ENCODE measurements at places on chromosomes 13 and 19.
A peak's percentile ranks its signal among the peaks of the same experiment; 100 is the strongest.

DNA sequence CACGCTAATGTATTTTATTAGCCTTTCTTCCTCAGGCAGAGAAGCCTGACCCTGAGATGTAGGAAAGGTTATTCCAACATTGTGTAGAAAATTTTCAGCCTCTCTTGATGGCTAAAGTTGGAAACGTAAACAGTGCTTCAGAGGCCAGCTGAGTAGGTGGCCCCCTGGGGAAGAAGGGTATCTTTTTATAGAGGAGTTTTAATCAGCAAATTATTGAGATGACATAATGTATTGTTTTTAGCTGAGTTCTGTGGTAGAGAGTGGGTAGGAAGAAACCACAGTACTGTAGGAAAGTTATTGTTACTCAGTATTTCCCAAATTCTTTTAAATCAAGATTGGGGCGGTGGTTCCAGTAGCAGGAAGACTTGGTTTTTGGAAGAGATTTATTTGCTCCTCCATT, 268.8 kb downstream of the DLEU7 start:
- no peak for DNase-seq

DNA sequence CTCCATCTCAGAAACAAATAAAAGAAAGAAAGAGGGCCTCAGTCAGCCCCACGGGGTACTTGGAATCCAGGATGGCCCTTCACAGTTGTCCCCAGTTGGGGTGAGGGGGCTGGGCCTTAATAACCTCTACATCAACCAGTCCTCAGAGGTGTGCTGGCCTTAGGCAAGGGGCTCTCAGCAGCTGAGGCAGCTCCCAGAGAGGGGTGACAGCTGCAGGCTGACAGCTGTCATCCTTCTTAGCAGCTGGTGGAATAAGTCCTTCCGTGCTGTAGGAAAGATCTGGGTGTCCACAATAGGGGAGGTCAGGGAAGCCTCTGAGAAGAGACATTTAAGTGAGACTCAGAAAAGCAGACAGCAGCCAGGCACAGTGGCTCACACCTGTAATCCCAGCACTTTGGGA, 7.4 kb downstream of the BCAM start:
- DNase-seq: no peak

- no peak for DNase-seq
Observed at GRCh38 chr13:28624707-28625432, 34.1 kb upstream of the POMP start.

DNA sequence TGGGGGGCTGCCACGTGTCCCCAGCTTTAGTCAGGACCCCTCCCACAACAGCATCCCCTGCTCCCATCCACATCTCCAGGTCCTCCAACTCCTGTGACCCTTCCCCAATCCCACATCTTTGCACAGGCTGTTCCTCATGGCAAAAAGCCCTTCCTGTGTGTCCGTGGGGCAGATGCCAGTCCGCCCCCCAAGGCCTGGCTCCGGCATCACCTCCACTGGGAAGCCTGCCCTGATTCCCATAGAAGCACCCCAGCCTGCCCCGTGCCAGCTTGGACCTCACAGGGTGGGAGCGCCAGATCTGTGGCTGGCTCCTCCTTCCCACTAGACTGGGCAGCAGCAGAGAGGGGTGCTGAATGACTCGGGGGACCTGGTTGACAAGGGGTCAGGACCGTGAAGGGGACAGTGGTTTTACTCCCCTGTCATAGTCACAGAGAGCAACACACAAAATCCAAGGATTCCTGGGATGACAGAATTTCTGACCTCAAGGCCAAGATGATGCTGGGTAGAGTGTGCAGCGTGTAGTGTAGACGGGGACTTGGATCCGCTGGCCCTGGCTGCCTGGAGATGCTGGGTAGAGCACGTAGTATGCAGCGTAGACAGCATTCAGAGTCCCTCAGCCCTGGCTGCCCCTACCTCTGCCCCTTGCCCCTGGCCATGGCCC, 13.3 kb downstream of the KLF2 start:
- no peak for DNase-seq

DNA sequence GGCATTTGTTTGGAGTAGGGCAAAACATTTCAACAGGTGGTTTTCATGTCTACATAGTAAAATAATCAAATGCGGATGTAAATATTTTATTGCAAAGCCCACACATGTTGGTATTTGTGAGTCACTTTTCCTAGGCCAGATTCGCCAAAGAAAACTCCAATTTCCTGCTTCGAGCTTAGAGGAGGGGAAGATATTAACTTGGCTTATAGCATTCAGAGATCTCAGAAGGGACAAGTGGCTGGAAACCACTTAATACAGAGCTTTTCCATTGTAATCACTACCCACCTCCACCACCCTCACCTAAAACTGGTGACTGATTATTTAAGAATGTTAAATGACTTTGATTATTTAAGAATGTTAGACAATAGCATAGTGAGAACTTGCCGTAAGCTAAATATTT, 530.6 kb upstream of the SPRY2 start:
- no peak for DNase-seq

- DNase-seq: no peak
Observed at GRCh38 chr13:104485571-104485970, 1419.4 kb upstream of the SLC10A2 start.

GRCh38 chr19:46303691-46304397, 7.0 kb downstream of the HIF3A start:
- DNase-seq: no peak

DNA sequence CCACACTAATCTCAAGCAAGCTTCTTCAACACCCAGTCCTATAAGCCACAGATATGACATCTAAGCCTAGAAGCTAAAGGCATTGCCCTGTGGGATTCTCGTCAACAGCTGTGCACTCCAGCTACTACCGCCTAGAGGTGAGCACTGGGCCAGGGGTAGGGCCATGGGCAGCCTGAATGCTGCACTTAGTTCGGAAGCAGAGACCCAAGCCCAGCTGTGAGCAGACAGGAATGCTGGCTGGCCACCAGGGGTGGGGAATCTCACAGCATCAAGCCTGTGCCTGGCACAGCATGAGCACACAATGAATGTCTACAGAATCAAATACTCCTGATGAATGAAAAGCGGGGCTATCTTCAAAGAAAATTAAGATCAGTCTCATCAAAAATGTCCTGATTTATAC, 167.5 kb upstream of the UBL3 start:
- no peak for DNase-seq

DNA sequence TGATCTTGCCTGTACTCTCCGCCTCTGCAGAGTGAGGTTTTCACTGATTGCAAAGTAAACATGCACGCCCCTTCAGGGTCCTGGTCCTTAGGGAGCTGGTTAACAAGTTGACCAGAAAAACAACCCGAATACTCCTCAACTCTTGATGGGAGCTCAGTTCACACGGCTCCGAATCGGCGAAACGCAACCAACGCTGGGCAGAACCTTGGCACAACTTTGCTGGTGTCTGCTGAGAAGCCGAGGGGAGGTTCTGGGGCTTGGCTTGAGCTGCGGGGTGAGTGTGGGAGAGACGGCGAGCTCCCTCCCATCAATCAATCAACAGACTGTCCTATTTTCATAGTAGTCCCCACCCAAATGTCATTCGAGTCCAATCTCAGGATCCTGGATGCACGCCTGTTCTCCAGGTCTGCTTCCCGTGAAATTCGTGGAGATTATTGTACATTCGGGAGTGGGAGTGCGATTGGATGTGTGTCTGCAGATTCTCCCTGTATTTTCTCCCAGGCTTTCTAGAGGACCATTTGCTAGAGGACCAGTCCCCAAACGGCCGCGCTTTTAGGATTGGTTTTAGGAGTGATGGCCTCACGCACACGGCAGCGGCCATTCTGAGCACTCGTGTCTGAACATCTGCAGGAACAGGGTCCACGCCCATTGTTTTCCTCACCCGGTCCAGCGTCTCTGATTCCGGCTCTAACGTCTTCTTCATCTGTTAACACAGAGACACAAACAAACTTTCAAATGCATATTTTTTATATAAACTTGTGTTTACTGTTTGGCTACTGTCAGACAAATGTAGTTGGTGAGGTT, 51.6 kb upstream of the F7 start:
- no peak for DNase-seq

DNA sequence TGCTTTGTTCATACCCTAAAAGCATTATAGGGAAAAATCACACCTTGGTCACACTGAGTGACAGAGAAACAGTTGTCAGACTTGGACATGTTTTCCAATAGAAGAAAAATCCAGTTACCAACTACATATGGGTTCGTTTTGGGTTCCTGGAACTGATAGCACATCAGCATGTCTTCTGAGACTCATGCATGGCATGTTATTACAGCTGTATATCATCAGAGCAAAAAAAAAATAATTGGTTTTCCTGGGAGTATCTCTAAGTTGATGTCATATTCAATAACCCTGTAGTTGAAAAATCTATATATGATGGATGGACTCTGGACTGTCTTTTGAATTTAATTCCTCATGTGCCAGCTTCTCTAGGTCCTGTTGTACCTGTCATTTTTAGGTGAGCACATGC, 211.6 kb downstream of the DNAJC15 start:
- no peak for DNase-seq

- no peak for DNase-seq
Observed at GRCh38 chr19:45255611-45256157, 4.6 kb downstream of the MARK4 start.

DNA sequence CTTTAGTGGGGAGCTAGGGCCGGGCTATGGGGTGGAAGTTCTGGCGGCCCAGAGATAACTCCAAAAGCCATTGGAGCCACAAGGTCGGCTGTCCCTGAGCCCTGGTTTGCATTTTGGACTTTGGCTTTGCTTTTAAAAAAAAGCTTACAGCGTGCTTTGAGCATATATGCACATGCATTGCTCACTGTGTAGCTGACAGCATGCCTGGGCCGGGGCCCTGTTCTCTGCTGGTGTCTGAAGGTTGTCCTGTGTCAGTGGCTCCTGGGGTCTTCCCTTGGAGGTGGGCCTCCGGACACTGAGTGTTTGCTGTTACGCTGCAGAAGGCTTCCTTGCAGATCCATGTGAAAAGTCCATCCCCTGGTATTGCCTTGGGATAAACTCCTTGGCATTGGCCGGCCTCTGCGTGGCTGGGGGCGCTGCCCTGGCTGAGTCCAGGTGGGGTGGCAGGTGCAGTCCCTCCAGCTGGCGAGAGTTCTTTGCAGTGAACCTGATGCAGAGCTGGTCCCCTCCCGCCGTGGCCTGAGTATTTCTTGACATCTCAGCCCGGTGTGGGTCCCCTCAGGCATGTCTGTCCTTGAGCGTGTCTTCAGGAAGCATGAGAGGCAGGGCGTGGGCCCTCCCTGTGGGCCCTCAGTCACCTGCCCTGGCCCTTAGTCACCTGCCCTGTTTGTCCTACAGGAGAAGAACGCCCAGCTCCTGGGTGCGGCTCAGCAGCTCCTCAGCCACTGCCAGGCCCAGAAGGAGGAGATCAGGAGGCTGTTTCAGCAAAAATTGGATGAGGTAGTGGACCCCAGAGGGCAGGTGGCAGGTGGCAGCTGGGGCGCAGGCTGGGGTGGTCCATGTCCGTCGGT, 23.0 kb downstream of the PLEKHJ1 start:
- no peak for DNase-seq

DNA sequence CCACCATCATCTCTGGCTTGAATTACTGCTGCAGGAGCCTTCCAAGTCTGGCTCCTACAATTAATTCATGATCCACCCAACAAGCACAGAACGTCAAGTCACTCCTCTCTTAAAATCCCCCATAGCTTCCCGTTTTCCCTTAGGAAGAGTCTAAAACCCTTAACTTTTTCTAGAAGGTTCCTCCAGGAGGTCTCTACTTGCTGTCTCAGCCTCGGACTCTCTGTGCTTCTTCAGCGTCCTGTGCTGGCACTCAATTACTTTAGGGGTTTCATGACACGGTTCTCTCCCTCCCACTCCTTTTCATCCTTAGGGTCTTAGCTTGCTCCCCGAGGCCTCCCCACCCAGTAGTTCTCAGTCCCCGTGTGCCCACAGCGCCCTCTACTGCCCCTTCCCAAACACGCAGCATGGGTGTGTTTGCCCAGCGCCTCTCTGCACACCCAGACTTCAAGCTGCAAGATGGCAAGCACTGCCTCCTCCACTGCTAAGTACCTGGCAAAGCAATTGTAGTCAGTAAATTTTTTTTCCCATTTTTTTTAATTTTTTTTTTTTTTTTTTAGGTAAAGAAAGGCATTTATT, 25.8 kb upstream of the MAP3K10 start:
- DNase-seq: peak; percentile 68

GRCh38 chr19:2607712-2608601, 94.5 kb downstream of the GNG7 start:
- DNase-seq: peak; percentile 92

DNA sequence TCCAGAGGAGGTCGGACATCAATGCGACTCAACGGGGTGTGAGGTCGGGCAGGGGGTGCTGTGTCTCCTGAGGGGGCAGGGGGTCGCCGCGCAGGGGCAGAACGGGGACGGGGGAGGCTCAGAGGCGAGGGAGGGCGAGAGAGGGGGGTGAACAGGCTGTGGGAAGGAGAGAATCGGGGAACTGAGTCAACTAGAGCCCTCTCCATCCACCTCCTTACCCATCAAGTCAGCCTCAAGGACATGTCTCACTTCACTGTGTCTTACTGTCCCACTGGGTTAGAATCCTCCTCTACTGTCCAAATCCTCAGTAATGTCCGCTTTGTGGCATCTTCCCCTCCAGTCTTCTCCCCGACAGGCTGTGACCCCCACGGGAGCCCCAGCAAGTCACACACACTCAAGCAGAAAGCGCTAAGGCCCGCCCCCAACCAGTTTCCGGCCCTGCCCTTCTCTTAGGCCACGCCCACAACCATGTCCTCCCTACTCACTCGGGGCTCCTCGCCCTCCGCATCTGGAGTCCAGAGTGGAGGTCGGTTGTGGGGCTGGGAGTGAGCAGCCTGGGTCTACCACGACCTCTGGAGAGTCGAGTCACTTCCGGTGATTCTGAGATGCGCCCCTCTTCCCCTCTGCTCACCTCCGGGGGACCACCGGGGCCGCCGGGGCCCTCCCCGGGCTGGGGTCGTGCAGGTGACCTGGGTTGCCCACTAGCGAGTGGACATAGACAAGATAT, 9.3 kb downstream of the PLEKHA4 start:
- DNase-seq: peak; percentile 85

- DNase-seq: no peak
Observed at GRCh38 chr19:38551450-38551813, 66.3 kb downstream of the MAP4K1 start.

- DNase-seq: no peak
Observed at GRCh38 chr13:113875837-113876281, 12.0 kb upstream of the GAS6 start.

DNA sequence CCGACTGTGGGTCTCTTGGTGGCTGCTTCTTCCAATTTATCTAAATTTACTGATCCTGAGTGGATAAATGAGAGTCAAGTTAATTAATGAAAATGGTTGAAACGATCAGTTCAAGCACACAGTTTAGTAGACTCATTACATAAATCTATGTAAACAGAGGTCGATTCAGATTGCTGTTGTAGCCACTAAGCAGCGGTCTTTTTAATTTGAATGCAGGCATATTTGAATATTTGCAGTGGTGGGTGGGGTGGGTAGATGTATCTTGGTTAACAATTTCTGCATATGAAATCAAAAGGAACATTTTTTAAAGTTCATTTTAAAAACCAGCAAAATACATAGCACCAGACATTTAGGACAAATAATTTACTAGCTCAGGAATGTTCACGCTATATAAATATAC, 325.9 kb downstream of the KLF12 start:
- DNase-seq: no peak

- no peak for DNase-seq
Observed at GRCh38 chr19:51799774-51800472, 5.0 kb downstream of the FPR3 start.

GRCh38 chr19:32322541-32322940, 22.9 kb upstream of the ZNF507 start:
- DNase-seq: no peak

Data from natural killer cell treated with Interleukin-12 subunit alpha and Interleukin-12 subunit beta and Interleukin-15 and Interleukin-18, amount 100 ng/mL, for 72 hours (primary cell).